ENCODE measurements at places on chromosomes 7 and 10.
A peak's percentile ranks its signal among the peaks of the same experiment; 100 is the strongest.

GRCh38 chr10:112279433-112279832 is 3.8 kb upstream of the TECTB start:
- no peak for DNase-seq

- no peak for DNase-seq
These were observed 217.5 kb downstream of the ADAM12 start for GRCh38 chr10:126170776-126171175.

GRCh38 chr10:69515699-69516259 is 57.4 kb downstream of the NEUROG3 start:
- peak; percentile 78 for DNase-seq

DNA sequence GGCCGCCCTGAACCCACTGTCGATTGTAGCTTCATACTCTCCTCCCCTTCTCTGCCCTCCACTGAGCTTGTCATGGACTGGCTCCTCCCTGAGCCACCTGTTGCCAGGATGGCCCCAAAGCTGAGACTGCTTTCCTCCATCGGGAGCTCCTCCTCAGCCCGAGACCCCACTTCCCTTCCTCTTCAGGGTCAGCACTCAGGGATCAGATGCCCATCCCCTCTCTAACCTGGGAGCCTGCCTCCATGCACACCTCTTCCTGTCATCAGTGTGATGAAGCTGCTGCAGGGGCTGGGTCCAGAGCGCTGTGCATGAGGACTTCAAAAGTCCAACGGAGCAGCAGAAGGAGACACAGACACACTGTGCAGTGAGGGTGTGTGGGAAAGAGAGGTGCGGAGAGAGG is 201.1 kb downstream of the WDR37 start:
- DNase-seq, result no peak

GRCh38 chr10:84342584-84342983 is 14.2 kb downstream of the CCSER2 start:
- no peak for DNase-seq

Measured in germinal center (tissue), 1 donor.